ENCODE measurements at places on chromosomes 16 and 17.

DNA sequence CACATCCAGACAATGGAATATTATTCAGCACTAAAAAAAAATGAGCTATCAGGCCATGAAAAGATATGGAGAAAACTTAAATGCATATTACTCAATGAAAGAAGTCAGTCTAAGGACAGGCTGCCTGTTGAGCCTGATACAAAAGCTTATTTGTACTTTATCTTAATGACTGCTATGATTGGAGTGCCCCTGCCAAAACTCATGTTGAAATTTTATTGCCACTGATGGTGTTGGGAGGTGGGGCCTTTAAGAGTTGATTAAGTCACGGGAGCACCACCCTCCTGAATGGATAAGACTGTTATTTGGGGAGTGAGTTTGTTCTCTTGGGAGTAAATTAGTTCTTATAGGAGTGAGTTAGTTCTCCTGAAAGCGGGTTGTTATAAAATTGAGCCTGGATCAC is 9.9 kb downstream of the C17orf67 start:
- no peak overlapping the region for H3K27ac ChIP-seq
- H3K4me3 ChIP-seq = no peak overlapping the region
- no peaks in the 10 kb centered on the region for H3K27me3 ChIP-seq
- no peak for DNase-seq

DNA sequence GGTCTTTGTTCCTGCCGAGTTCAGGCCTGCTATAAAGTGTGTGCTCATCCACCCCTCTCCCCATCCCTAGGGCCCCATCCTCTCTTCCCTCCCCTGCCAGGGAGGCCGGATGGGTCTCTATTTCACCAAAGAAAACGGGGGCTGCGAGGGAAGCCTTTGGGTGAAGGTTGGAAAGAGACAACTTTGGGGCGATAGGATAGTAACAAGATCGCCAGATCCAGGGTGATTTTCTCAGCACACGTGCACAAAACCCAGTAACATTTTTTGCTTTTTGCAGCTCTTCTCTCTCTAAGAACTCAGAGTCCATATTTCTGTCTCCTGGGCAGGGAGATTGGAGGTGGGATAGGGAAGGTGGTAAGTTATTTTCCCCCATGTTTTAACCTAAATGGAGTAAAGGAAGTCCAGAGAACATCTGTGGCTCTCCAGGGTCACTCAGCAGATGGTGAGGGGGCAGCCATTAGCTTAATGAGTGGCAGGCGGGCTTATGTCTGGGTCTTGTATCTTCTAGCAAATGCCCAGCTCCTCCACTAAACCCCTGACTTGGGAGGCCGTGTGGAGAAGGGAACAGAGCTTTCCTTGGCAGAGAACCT is 6.9 kb downstream of the CCR7 start:
- peak overlapping the region; percentile 97 for H3K4me3 ChIP-seq
- peaks cover 80% of the 10 kb centered on the region for H3K36me3 ChIP-seq
- peak overlapping the region; percentile 79 for H3K27ac ChIP-seq
- H3K4me1 ChIP-seq = peaks cover 67% of the 10 kb centered on the region
- peak; percentile 25 for DNase-seq
- H3K27me3 ChIP-seq = no peaks in the 10 kb centered on the region

DNA sequence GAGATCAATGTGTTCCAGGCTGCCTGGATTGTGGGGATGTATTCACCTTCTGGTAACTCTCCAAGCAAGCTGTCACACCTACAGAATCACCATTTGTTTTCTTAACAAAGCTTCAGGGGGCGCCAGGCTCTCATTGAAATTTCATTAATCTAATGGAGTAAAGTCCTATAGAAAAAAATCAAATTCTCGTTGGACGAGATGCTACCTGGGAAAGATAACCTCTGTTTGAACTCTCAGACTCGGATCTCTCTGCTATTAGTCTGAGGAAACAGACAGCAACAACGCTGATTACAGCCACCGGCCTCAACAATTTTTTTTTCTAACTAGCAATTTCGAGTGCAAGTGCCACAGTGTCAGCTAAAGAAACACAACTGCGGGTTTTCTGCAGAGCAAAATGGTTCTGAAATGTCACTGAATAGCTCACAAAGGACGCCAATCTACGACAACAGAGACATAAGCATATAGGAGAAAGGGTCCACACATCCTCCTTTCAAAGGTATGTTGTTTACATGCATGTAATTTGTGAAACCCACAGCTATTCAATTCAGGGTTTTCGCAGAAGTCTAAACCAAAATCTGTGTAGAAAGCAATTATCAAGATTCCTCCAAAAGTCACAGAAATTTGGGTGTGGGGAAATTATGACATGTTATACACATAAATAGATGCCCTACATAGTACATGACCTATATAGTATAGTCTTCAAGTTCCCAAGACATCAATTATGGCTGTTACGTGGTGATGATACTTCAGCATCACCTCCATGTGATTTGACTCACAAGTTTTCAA is 135.8 kb downstream of the SKAP1 start:
- DNase-seq = no peak
- H3K36me3 ChIP-seq = peaks cover 6% of the 10 kb centered on the region
- peaks cover 20% of the 10 kb centered on the region for H3K4me1 ChIP-seq

- no peaks in the 10 kb centered on the region for H3K36me3 ChIP-seq
- H3K27me3 ChIP-seq = peaks cover 18% of the 10 kb centered on the region
- H3K4me1 ChIP-seq = peaks cover 2% of the 10 kb centered on the region
- no peak for DNase-seq
Observed at GRCh38 chr17:28018439-28019070, 23.9 kb upstream of the NLK start.

- H3K36me3 ChIP-seq = no peaks in the 10 kb centered on the region
- H3K27ac ChIP-seq = no peak overlapping the region
- no peaks in the 10 kb centered on the region for H3K4me1 ChIP-seq
- peaks cover 7% of the 10 kb centered on the region for H3K27me3 ChIP-seq
Observed at GRCh38 chr17:31806921-31807320, 52.1 kb downstream of the COPRS start.

GRCh38 chr17:10702574-10702973 is 5.2 kb downstream of the ADPRM start:
- H3K36me3 ChIP-seq = peaks cover 23% of the 10 kb centered on the region
- H3K4me1 ChIP-seq = peaks cover 40% of the 10 kb centered on the region
- peak overlapping the region; percentile 74 for H3K27ac ChIP-seq
- H3K27me3 ChIP-seq = no peaks in the 10 kb centered on the region
- DNase-seq = no peak

GRCh38 chr17:9899280-9900043 is 5.6 kb downstream of the RCVRN start:
- H3K27me3 ChIP-seq = peaks cover 7% of the 10 kb centered on the region
- no peak for DNase-seq
- no peaks in the 10 kb centered on the region for H3K4me1 ChIP-seq
- H3K4me3 ChIP-seq = no peak overlapping the region

GRCh38 chr17:54860617-54861470 is 39.8 kb upstream of the TOM1L1 start:
- H3K27ac ChIP-seq = no peak overlapping the region
- H3K4me3 ChIP-seq = no peak overlapping the region
- peaks cover 4% of the 10 kb centered on the region for H3K27me3 ChIP-seq
- H3K4me1 ChIP-seq = no peaks in the 10 kb centered on the region
- no peak for DNase-seq

- no peak overlapping the region for H3K27ac ChIP-seq
- no peak for DNase-seq
- H3K4me3 ChIP-seq = no peak overlapping the region
- H3K27me3 ChIP-seq = no peaks in the 10 kb centered on the region
- H3K36me3 ChIP-seq = no peaks in the 10 kb centered on the region
- H3K4me1 ChIP-seq = no peaks in the 10 kb centered on the region
Observed at GRCh38 chr17:27155866-27156265, 138.0 kb upstream of the WSB1 start.

DNA sequence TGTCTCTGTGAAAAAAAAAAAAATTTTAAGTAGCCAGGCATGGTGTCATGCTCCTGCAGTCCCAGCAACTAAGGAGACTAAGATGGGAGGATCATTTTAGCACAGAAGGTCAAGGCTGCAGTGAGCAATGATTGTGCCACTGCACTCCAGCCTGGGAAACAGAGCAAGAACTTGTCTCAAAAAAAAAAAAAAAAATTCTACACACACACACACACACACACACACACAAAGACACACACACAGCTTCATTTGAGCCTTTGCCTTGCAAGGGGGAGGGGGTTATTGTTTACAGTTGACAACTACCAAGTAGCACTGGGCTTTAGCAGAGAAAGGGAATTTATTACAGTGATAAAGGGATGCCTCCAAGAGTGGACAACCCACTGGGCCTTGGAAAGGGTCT is 4.9 kb upstream of the POLR3E start:
- no peak for DNase-seq
- H3K36me3 ChIP-seq = peaks cover 5% of the 10 kb centered on the region
- no peak overlapping the region for H3K4me3 ChIP-seq

DNA sequence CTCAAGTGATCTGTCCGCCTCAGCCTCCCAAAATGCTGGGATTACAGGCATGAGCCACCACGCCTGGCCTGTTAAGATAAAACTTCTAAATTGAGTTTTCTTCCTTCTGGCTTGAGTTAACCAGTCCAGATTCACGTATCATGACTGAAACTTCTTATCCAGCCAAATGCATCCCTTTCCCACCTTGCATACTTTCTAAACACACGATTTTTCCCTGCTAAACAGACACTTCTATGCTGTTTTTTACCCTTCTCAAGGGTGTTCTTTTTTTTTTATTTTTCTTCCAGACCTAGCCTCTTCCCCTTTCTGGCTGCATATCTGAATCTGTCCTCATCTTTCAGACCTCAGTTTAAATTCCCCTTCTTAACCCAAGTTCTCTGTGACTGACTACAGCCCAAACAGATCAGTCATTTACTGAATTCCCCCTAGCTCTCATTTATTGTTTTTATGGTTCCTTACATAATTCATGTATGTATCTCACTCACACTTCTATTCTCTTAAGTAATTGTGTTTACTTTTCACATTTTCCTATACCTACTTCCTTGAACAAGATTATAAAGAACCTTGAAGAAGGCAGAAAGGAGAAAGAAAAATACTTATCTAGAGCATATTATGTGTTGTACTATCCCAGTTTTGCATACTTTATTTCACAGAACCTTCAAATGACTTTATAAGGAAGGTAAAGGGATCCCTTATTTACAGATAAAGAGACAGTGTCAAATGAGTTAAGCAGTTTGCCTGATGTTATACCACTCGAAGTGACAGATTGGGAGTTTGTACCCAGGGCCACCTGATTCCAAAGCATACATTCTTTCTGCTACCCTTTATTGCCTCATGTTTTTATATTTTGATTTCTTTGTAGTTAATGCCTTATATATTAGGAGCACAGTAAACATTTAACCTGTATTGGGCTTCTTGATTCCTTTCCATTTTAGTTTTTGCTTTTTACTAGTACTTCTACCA is 5.2 kb downstream of the EVI2B start:
- peaks cover 48% of the 10 kb centered on the region for H3K36me3 ChIP-seq
- H3K27ac ChIP-seq = peak overlapping the region; percentile 97
- H3K4me1 ChIP-seq = peaks cover 44% of the 10 kb centered on the region
- H3K27me3 ChIP-seq = no peaks in the 10 kb centered on the region

DNA sequence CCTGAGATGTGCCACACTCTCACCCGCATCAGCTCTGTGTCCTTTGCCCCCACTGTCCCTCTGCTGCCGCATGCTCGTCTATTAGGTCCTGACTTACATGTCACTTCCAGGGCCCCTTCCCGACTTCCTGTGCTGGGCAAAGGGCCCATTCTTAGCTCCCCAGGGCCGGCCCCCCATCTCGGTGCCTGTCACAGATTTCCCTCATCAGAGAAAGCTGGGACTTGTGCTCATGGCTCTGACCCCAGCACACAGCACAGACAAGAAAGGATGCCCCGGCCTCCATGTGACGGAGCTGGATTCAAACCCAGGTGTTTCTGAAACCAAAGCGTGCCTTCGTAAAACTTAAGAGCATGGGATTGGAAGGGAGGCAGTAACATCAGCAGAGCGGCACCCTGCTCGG is 5.9 kb upstream of the MAPK7 start:
- peak overlapping the region; percentile 26 for H3K27ac ChIP-seq
- peaks cover 45% of the 10 kb centered on the region for H3K4me1 ChIP-seq
- no peaks in the 10 kb centered on the region for H3K36me3 ChIP-seq
- peaks cover 8% of the 10 kb centered on the region for H3K27me3 ChIP-seq

DNA sequence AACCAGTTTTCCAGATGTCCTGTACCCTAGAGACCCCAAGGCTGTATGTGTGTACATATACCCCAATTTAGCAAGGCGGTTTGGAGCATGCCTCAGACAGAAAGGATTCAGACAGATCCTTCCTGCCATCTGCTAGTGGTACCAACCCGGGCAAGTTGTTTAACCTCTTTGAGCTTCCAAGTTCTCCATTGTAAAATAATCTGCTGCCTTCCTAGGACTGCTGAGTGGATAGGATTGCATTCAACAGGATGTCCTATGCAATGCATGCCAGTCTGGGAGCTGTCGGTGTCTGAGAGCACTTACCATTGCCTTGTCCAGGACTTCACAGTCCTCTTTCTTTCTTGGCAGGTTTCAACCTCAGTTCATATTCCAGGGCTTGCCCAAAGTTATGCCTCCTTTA is 1.9 kb downstream of the CDH13 start:
- H3K4me1 ChIP-seq = no peaks in the 10 kb centered on the region
- no peak overlapping the region for H3K27ac ChIP-seq
- no peaks in the 10 kb centered on the region for H3K36me3 ChIP-seq

GRCh38 chr16:87371261-87371866 is 12.2 kb downstream of the FBXO31 start:
- no peaks in the 10 kb centered on the region for H3K27me3 ChIP-seq
- no peak overlapping the region for H3K4me3 ChIP-seq
- H3K27ac ChIP-seq = no peak overlapping the region
- H3K4me1 ChIP-seq = peaks cover 18% of the 10 kb centered on the region
- peaks cover 5% of the 10 kb centered on the region for H3K36me3 ChIP-seq

GRCh38 chr17:17928398-17929287 is 43.6 kb downstream of the TOM1L2 start:
- no peak overlapping the region for H3K4me3 ChIP-seq
- H3K36me3 ChIP-seq = no peaks in the 10 kb centered on the region
- H3K27ac ChIP-seq = no peak overlapping the region
- no peaks in the 10 kb centered on the region for H3K27me3 ChIP-seq
- H3K4me1 ChIP-seq = peaks cover 6% of the 10 kb centered on the region

DNA sequence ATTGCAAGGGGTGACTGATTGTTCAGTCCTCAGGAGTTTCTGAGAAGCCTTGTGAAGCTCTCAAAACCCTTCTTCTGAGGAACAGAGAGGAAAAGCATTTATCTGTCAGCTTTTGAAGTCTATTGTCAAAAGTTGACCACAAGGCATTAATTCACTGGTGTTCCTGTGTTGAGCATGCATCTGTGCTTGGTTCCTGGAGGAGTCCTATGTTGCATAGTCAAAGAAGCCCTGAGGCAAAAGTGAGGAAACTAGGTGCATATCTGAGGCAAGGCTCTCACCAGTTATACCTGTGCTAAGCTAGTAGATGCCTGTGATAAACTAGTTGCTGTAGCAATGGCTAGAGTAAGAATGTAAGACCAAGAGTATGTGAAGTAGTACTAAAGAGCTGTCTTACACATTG is 1.8 kb upstream of the HEATR6 start:
- H3K27ac ChIP-seq = no peak overlapping the region
- H3K27me3 ChIP-seq = no peaks in the 10 kb centered on the region
- H3K4me3 ChIP-seq = no peak overlapping the region
- peaks cover 26% of the 10 kb centered on the region for H3K4me1 ChIP-seq

- H3K4me1 ChIP-seq = peaks cover 2% of the 10 kb centered on the region
- DNase-seq = no peak
- no peaks in the 10 kb centered on the region for H3K36me3 ChIP-seq
- no peak overlapping the region for H3K27ac ChIP-seq
- H3K4me3 ChIP-seq = no peak overlapping the region
Observed at GRCh38 chr17:917941-918740, 61.4 kb downstream of the NXN start.
